ENCODE measurements at places on chromosomes 4 and X.

DNA sequence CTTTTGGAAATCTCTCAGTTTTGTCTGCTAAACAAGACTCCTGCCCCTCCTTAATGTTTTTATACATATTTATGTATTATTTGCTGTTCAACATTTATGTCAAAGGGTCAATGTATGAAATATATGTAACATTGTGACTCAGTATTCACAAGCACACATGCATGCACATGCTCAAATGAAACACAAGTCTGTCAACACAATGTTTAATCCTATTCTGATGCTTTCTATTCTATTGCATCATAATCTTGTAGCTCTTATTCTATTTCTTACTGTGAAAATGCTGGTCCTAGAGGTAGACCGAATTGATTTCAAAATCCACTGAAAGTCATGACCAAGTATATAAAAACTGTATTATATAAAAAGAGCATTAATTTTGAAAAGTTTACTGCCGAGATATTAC lies 1463.3 kb downstream of the C4orf33 start:
- DNase-seq, result no peak

DNA sequence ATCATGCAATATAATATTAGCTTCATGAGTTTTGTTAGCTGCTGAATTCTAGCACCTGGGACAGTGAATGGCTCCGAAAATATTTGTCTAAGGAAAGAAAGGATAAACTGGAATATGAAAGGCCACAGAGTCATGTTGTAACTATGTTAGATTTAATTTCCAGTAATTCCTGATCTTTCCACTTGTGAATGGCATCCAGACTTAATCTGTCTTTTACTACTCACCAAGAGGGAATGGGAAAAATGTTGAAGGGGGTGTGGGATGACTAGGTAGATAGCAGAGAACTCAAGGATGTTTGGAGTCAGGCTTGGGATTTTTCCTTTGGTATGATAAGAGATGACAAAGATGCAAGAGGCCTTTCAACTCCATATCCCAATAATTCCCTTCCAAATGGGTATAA lies 9.4 kb downstream of the ADH6 start:
- DNase-seq, result no peak

- no peak for DNase-seq
Observed at GRCh38 chr4:113006632-113007031, 42.8 kb upstream of the ANK2 start.

GRCh38 chrX:153884590-153884989 lies 1.4 kb downstream of the L1CAM start:
- DNase-seq, result no peak

DNA sequence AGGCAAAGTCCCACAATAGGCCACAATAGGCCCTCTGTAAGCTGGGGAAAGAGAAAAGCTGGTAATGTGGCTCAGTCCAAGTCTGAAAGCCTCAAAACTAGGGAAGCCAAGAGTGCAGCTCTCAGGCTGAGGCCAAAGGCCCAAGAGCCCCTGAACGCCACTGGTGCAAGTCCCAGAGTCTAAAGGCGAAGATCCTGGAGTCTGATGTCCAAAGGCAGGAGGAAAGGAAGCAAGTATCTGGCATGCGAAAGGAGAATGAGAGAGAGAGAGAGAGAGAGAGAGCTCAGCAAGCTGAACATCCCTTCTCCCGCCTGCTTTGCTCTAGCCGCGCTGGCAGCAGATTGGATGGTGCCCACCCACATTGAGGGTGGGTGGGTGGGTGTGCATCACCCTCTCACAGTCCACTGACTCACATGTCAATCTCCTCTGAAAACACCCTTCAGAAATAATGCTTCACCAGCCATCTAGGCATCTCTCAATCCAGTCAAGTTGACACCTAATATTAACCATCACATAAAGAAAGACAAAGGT lies 30.9 kb upstream of the ELF2 start:
- no peak for DNase-seq

GRCh38 chr4:78222575-78223186 lies 165.6 kb downstream of the FRAS1 start:
- no peak for DNase-seq

GRCh38 chrX:49184294-49185281 lies 1.6 kb downstream of the PRICKLE3 start:
- peak; percentile 80 for DNase-seq

DNA sequence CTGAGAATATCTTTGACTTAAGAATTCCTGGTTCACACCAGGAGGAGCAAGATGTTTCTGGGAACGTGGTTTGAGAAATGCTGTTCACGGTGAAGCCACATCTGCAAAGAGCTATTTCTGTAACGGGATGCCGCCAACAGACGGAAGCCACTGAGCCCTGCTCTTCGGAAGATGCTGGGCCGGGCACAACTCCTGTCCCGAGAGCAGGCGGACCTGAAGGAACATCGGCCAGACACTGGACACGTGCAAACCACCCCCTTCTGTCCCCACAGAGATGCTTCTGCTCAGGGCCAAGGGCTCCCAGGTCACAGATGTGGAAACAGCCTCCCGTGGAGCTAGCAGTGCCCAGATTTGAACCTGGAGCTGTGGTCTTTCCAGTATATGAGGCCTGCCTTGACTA lies 24.3 kb downstream of the HMX1 start:
- DNase-seq, result no peak
